ENCODE measurements at places on chromosomes 7 and 10. TPM values are rescaled to one million over a fixed set of nuclear protein-coding genes. Genes with fewer than 3 reads are reported as not detected.
A peak's percentile ranks its signal among the peaks of the same experiment; 100 is the strongest.

GRCh38 chr7:15848901-15849300 is 162.4 kb upstream of the MEOX2 start:
- H3K4me1 ChIP-seq, result no peaks in the 10 kb centered on the region
- H3K27me3 ChIP-seq, result no peaks in the 10 kb centered on the region
- no peak overlapping the region for H3K27ac ChIP-seq
- no peak for DNase-seq
- no peaks in the 10 kb centered on the region for H3K36me3 ChIP-seq

- DNase-seq, result no peak
- no peak overlapping the region for H3K27ac ChIP-seq
- H3K4me3 ChIP-seq, result no peak overlapping the region
- no peaks in the 10 kb centered on the region for H3K27me3 ChIP-seq
Measured at GRCh38 chr7:132351954-132352499, 224.2 kb downstream of the PLXNA4 start.

DNA sequence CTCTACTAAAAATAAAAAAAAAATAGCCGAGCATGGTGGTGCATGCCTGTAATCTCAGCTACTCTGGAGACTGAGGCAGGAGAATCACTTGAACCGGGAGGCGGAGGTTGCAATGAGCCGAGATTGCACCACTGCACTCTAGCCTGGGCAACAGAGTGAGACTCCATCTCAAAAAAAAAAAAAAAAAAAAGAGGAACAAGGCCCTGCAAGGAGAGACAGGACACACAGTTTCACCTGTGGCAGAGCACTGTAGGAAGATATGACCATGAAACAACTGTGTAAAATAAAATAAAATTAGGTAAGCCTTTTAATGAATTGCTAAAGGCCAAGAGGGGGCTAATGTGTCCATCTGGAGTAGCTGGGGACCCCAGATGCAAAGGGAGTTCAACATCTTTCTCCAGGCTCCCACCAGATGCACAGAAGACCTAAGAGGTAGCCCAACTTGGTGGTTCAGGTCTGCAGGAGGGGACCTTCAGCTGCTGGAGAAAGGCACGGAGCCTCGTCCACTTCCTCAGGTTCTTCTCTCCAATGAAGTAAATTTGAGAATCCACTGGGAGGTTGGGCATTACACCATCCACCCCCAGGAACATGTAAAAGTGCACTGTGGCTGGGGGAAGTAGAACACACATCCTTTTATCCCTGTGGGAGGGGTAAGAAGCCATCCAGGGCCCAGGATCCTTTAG is 12.7 kb downstream of the PPIF start:
- no peak overlapping the region for H3K4me3 ChIP-seq
- H3K27me3 ChIP-seq, result no peaks in the 10 kb centered on the region
- no peak for DNase-seq
- no peaks in the 10 kb centered on the region for H3K36me3 ChIP-seq
- H3K27ac ChIP-seq, result no peak overlapping the region
- H3K4me1 ChIP-seq, result no peaks in the 10 kb centered on the region

TFR2 gene
- 358 TPM for total RNA-seq

INMT gene
- 0.84 TPM for total RNA-seq

EVX1 gene
- not detected for total RNA-seq

EBF3 gene
- total RNA-seq, result not detected

DNA sequence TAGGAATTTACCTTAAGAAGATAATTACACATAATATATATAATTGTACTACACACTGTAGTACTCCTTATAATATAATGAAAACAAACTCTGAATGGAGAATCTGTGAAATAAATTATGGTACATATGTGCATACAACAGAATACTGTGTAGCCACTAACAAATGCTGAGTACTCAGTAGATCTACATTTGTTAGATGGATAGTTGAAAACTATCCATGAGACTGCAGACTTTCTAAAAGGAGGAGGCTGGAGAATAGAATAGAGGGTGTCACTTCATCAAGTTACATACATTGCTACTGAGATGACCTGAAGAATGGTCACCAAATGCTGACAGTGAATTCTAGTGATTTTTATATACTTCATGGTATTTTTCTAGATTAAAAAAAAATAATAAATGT is 68.7 kb upstream of the OGDHL start:
- no peaks in the 10 kb centered on the region for H3K27me3 ChIP-seq
- no peak overlapping the region for H3K27ac ChIP-seq
- H3K4me3 ChIP-seq, result no peak overlapping the region
- no peak for DNase-seq
- H3K4me1 ChIP-seq, result no peaks in the 10 kb centered on the region
- peaks cover 9% of the 10 kb centered on the region for H3K36me3 ChIP-seq

GRCh38 chr7:104207348-104207730 is 474 bp downstream of the ORC5 start:
- peak overlapping the region; percentile 56 for H3K27ac ChIP-seq
- no peaks in the 10 kb centered on the region for H3K27me3 ChIP-seq
- peak overlapping the region; percentile 69 for H3K4me3 ChIP-seq
- H3K36me3 ChIP-seq, result no peaks in the 10 kb centered on the region

GRCh38 chr10:133125901-133126300 is 34.1 kb upstream of the KNDC1 start:
- H3K27ac ChIP-seq, result no peak overlapping the region
- H3K4me1 ChIP-seq, result no peaks in the 10 kb centered on the region
- DNase-seq, result no peak
- no peaks in the 10 kb centered on the region for H3K36me3 ChIP-seq
- no peaks in the 10 kb centered on the region for H3K27me3 ChIP-seq

VAX1 gene
- not detected for total RNA-seq

DNA sequence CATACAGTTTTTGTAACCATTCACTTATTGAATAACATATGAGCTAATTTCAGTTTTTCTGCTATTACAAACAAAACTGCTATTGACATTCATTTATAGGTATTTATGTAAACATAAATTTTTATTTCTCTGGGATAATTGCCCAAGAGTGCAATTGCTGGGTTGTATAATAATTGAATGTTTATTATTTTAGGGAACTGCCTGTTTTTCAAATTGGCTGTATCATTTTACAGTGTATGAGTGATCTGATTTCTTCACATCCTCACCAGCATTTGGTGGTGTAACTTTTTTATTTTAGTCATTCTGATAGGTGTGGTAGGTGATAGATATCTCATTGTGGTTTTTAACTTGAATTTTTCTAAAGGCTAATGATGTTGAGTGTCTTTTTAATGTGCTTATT is 26.4 kb downstream of the KIF11 start:
- no peak overlapping the region for H3K4me3 ChIP-seq
- DNase-seq, result no peak
- no peaks in the 10 kb centered on the region for H3K27me3 ChIP-seq
- H3K36me3 ChIP-seq, result no peaks in the 10 kb centered on the region

GRCh38 chr7:132738254-132738653 is 162.0 kb upstream of the PLXNA4 start:
- no peak overlapping the region for H3K27ac ChIP-seq
- no peaks in the 10 kb centered on the region for H3K4me1 ChIP-seq
- no peak overlapping the region for H3K4me3 ChIP-seq
- no peaks in the 10 kb centered on the region for H3K36me3 ChIP-seq
- no peak for DNase-seq

- no peak for DNase-seq
- no peaks in the 10 kb centered on the region for H3K27me3 ChIP-seq
- peaks cover 5% of the 10 kb centered on the region for H3K36me3 ChIP-seq
- H3K4me1 ChIP-seq, result peaks cover 16% of the 10 kb centered on the region
- H3K27ac ChIP-seq, result peak overlapping the region; percentile 97
Measured at GRCh38 chr7:75946207-75946855, 31.4 kb downstream of the POR start.

DNA sequence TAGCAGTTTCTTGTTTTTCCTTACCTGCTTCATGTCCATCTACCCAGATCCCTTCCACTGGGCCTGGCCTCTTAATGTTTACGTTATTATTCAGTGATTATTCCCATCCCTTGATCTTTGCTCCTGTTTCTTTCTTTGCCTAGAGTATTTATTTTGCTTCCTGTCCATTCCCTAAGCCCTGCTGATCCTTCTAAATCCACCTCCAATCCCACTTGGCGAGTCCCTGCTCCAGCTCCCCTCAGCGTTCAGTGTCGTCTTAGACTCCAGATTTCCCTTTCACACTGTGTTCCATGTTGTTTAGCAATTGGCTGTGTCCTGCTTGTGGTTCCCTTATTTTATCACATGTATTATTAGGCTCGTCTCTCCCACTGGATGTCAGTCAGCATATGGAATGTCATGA is 7.3 kb downstream of the PPP2R2D start:
- H3K27ac ChIP-seq, result no peak overlapping the region
- peaks cover 9% of the 10 kb centered on the region for H3K4me1 ChIP-seq
- no peaks in the 10 kb centered on the region for H3K27me3 ChIP-seq
- no peak overlapping the region for H3K4me3 ChIP-seq
- DNase-seq, result no peak

- peaks cover 2% of the 10 kb centered on the region for H3K36me3 ChIP-seq
- H3K4me3 ChIP-seq, result no peak overlapping the region
- H3K4me1 ChIP-seq, result no peaks in the 10 kb centered on the region
- DNase-seq, result no peak
- no peaks in the 10 kb centered on the region for H3K27me3 ChIP-seq
Measured at GRCh38 chr7:117230276-117231046, 92.4 kb downstream of the WNT2 start.

DNA sequence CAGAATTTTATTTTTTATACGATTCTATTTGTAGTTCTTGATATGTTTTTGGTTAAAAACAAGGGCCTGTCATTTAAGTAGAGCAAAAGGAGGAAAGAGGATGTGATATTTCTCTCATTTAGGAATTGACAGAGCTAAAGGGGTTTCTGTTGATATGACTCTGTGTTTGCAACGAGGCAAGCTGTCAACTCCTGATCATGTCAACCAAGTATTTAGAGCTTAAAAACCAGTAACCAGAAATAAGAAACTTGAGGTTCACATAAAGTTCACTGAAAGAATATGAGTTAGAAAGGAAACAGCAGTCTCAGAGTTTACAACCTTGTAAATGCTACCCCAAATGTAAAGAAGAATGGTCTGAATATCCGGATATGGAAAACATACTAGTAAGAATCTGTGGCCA is 434.2 kb downstream of the PARD3 start:
- DNase-seq, result no peak
- no peak overlapping the region for H3K27ac ChIP-seq
- no peaks in the 10 kb centered on the region for H3K4me1 ChIP-seq
- H3K27me3 ChIP-seq, result no peaks in the 10 kb centered on the region

GRCh38 chr10:70714245-70714644 is 41.9 kb downstream of the ADAMTS14 start:
- H3K27me3 ChIP-seq, result no peaks in the 10 kb centered on the region
- H3K4me3 ChIP-seq, result no peak overlapping the region
- H3K27ac ChIP-seq, result no peak overlapping the region
- H3K4me1 ChIP-seq, result no peaks in the 10 kb centered on the region

DNA sequence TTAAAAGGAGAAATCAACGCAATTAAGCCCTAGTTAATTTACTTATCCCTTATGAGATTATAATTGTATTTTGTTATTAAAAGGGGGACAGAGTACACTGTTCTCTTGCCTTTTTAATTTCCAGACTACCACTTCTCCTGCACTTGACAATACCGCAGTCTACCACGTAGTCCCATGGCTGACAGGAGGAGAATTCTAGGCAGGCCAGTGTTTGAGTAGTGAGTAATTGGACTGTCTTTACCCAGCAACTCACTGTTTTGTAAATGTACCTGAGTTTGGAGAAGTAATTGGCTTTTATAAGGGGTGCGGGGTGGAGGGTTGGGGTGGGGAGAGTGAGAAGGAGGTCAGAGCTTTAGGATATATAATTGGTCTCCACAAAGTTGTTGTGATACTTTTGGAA is 85.4 kb downstream of the CFTR start:
- no peak overlapping the region for H3K4me3 ChIP-seq
- H3K27me3 ChIP-seq, result no peaks in the 10 kb centered on the region
- H3K4me1 ChIP-seq, result peaks cover 13% of the 10 kb centered on the region
